Thoracic aorta (tissue), 2 donors: ENCODE measurements at places on chromosomes 5 and 9.

DNA sequence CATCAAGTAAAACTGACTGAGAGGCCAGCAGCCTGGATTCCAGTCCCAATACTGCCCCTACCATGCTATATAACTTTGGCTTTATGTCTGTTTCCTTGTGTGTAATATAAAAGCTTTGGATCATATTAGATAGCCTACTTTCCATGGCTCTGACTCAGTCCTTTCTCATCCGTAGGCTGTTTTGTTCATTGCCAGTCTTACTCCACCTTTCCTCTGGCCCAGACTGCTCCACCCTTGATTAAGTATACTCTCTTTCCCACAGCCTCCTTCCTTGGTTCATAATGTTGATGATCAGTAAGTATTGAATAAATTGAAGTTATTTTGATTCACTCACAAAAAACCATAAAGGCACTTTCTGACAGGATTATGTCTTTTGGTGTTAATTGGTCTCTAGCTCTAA is 1.5 kb upstream of the MRPS30 start:
- no peaks in the 10 kb centered on the region for H3K27me3 ChIP-seq
- no peak overlapping the region for H3K4me3 ChIP-seq
- no peak for DNase-seq
- H3K36me3 ChIP-seq = no peaks in the 10 kb centered on the region

DNA sequence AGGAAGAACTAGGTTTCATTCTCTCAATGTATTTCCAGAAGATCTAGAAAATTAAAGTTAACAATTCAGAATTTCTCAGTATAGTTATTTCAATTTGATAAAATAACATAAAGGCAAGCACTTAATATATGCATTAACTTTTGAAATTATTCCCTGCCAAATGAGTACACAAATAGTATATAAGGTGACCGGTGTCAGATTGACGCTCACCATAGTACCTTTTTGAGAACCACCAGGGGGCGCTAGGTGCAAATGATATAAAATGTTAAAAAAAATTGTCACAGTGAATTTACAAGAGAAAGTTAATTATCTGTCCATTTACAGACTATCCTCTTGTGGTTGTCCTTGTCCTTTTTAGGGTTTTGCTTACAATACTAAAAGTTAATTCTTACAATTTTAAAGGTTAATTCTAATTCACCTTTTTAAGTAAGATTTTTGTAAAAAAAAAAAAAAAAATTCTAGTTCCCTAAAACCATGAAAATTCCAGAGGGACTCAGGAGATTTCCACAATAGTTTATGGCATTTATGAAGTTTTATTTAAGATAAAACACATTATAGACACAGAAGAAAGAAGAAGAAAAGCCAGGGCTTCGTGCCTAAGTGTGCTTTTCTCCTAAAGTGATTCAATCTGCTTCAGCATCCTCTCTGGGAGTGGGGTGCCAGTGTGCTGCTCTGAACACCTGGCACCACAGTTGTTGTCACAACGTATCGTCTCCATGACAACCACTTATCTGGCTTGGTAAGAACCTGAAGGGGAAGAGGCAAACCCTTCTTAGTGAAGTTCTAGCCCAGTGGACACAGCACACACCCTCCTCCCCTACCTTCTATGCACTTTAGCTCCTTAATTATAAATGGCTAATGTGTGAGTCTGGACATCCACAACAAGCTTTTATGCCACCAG is 1.7 kb downstream of the ADAMTS16 start:
- H3K4me1 ChIP-seq = peaks cover 22% of the 10 kb centered on the region
- peaks cover 12% of the 10 kb centered on the region for H3K27me3 ChIP-seq
- no peak overlapping the region for H3K27ac ChIP-seq

DNA sequence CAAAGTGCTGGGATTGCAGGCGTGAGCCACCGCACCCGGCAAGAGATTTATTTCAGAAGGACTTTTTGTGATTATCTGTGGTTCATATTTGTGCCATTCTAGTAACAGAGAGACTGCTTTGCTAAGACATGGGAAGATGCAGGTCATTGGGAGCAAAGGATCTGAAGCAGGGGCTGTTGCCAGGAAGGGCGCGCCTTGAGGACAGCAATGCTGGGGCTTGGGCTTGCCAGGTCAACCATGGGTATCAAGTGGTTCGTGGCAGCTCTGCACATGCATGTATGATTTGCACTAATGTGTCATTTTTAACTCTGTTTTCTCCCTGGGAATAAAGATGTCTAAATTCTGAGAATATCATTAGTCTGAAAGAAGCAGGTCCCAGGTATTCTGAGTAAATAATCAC is 17.0 kb downstream of the ADAMTS2 start:
- no peak for DNase-seq
- no peaks in the 10 kb centered on the region for H3K36me3 ChIP-seq
- peaks cover 8% of the 10 kb centered on the region for H3K4me1 ChIP-seq
- no peak overlapping the region for H3K27ac ChIP-seq
- H3K4me3 ChIP-seq = no peak overlapping the region

DNA sequence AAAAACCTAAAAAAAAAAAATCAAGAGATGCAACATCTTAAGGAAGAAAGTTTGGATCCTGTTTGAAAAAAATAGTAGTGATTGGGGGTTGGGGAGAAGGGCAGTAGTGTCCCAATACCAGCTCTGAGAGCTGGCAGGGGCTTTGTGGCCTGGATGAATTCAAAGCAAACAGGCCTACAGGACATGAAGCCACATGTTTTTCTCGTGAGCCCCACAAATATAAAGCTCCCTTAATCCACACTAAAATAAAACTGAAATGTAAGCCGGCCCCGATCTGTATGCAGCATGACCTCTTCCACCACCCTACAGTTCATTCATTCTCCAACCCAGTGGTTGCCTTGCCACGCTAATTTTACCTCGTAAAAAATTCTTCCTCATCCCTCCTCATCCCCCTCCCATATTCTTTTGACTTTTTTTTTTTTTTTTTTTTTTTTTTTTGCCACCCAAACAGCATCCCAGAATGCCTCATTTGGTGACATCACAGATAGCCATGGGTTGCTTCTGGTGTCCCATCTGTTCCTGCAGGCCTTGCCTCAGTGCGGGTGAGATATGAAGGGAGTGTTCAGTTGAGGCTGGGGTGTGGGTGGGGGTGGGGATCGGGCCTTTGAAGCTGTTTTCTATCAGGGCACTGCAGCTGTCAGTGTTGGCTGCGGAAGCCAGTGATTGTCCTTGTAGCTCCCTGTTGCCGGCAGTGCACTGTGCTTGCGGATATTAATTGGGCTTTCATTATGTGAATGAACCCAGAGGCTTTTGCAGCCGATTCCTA is 81.6 kb upstream of the NFIB start:
- DNase-seq = no peak
- H3K36me3 ChIP-seq = no peaks in the 10 kb centered on the region
- H3K27me3 ChIP-seq = no peaks in the 10 kb centered on the region
- H3K27ac ChIP-seq = no peak overlapping the region

DNA sequence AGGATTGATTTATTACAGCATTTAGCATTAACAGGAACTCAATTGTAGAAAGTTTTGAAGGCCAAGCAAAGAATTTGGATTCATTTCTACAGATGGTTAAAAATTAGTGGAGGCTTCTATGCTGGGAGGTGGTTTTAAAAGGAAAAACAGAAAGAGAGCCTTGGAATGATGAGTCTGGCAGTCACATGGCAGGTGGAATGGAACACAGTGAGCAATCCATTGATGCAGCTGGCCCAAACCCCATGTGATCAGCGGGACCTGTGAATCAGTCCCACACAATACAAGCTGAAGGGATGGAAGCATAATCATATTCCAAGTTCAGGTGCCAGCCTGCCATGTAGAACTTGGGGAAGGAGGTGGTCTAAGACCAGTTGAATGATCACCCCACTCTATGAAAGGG is 147.9 kb downstream of the PIP5K1B start:
- no peaks in the 10 kb centered on the region for H3K4me1 ChIP-seq
- no peaks in the 10 kb centered on the region for H3K27me3 ChIP-seq
- H3K4me3 ChIP-seq = no peak overlapping the region
- no peak overlapping the region for H3K27ac ChIP-seq

DNA sequence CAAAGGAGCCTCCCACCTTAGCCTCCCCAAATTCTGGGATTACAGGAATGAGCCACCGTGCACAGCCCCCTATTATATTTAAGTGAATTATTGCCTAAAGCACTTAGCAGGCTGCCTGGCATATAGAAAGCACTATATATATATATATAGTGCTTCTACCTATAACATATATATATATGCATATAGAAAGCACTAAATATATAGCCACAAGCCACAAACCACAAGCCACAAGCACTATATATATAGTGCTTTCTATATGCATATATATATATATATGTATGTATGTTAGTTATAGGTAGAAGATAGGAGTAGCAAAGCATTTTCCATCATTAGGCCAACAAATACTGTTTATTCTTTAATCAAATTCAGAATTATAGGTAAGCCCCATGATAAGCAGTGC is 185.8 kb downstream of the CWC27 start:
- no peak overlapping the region for H3K4me3 ChIP-seq
- H3K4me1 ChIP-seq = no peaks in the 10 kb centered on the region
- DNase-seq = no peak
- H3K27me3 ChIP-seq = no peaks in the 10 kb centered on the region
- no peak overlapping the region for H3K27ac ChIP-seq
